ENCODE measurements at places on chromosomes 7 and 10.

DNA sequence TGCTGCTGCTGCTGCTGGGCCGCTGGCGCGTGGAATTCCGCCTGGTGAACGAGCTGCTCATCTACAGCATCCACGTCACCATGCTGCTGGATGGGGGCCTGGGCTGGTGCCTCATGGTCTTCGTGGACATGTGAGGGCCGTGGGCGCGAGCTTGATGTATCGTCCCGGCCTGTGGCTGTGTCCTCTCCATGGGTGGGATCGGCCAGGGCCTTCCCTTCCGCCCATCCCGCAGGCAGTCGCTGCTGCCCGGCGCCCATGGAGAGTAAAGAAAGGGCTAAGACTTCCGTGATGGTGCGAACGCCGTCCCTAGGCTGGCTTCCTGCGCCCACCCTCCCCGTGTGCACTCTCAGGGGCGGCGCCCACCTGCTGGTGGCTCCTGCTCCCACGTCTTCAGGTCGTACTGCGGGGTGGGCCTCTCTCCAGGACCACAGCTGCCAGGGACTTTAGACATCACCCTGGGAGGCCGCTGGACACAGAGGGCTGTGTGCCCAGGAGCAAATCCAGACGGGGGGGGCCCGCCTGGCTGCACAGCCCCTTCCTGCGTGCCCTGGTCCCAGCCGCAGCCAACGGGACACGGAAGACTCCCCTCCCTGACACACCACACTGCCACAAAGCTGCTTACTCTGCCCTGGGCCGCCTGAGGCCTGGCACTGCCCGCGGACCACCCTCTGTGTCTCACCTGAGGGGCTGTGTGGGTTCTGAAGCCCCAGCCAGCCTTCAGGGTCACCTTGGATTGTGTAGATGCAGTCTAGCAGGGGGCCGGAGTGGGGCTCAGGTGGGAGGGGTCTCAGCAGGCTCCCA is 167.5 kb downstream of the SEPTIN7 start:
- no peak overlapping the region for H3K4me3 ChIP-seq
- no peaks in the 10 kb centered on the region for H3K36me3 ChIP-seq
- DNase-seq, result no peak
- no peak overlapping the region for H3K27ac ChIP-seq

- H3K36me3 ChIP-seq, result no peaks in the 10 kb centered on the region
- no peak overlapping the region for H3K4me3 ChIP-seq
- DNase-seq, result peak; percentile 40
- H3K27me3 ChIP-seq, result no peaks in the 10 kb centered on the region
Observed at GRCh38 chr10:93115661-93116383, 42.1 kb downstream of the CYP26A1 start.

DNA sequence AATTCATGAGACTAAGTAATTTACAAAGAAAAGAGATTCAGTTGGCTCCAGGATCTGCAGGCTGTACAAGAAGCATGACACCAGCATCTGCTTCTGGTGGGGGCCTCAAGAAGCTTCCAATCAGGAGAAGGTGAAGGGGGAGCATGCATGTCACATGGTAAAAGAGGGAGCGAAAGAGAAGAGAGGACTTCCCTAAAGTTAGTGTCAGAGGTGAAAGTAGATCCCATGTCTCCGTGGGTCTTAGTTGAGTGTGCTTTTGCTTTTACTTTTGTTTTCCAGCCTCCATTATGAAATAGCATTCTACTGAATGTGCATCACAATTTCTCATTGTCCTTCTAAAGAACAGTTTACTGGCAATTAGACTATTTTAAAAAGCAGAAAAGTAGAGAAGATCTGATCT is 213.6 kb upstream of the FZD1 start:
- DNase-seq, result no peak
- H3K27ac ChIP-seq, result no peak overlapping the region
- peaks cover 2% of the 10 kb centered on the region for H3K4me1 ChIP-seq
- H3K36me3 ChIP-seq, result no peaks in the 10 kb centered on the region
- no peaks in the 10 kb centered on the region for H3K27me3 ChIP-seq

DNA sequence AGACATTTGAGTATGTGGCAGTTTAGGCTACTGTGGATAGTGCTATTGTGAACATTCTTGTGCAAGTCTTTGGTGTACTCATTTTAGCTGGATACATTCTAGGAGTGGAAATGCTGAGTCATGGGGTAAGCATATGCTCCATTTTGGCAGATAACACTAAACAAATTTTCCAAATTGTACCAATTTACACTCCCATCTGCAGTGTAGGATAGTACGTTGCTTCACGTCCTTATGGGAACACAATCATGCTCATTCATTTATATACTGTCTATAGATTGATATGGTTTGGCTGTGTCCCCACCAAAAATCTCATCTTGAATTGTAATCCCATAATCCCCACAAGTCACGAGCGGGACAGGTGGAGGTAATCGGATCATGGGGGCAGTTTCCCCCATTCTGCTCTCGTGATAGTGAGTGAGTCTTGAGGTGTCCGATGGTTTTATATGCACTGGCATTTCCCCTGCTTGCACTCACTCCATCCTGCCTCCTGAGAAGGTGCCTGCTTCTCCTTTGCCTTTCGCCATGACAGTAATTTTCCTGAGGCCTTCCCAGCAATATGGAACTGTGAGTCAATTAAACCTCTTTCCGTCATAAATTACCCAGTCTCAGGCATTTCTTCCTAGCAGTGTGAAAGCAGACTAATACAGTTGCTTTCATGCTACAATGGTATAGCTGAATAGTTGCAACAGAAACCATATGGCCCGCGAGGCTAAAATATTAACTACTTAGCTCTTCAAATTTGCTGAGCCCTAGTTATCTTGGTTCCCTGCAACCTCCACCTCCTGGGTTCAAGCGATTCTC is 25.6 kb downstream of the RNF216 start:
- no peaks in the 10 kb centered on the region for H3K27me3 ChIP-seq
- no peak overlapping the region for H3K4me3 ChIP-seq
- H3K4me1 ChIP-seq, result no peaks in the 10 kb centered on the region

DNA sequence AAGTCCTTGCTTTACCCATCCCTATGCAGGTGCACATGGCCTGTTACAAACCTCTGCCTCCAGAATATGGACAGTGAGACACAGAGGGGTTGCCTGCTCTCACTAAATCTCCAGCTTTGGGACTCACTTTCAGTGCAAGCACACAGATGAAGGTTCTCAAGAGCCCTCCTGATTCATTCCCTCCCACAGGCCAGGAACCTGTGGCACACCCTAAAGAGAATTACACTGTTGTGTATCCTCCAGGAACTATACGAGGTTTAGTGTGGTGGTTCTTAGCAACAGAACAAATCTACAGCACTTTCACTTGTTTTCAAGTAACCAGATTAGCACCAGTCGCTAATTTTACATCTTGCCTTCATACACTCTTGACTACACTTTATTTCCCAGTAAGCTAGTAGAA is 192.3 kb downstream of the PLXNA4 start:
- no peak overlapping the region for H3K27ac ChIP-seq
- H3K36me3 ChIP-seq, result no peaks in the 10 kb centered on the region
- no peak for DNase-seq
- H3K4me1 ChIP-seq, result peaks cover 10% of the 10 kb centered on the region
- H3K4me3 ChIP-seq, result no peak overlapping the region
- H3K27me3 ChIP-seq, result no peaks in the 10 kb centered on the region

DNA sequence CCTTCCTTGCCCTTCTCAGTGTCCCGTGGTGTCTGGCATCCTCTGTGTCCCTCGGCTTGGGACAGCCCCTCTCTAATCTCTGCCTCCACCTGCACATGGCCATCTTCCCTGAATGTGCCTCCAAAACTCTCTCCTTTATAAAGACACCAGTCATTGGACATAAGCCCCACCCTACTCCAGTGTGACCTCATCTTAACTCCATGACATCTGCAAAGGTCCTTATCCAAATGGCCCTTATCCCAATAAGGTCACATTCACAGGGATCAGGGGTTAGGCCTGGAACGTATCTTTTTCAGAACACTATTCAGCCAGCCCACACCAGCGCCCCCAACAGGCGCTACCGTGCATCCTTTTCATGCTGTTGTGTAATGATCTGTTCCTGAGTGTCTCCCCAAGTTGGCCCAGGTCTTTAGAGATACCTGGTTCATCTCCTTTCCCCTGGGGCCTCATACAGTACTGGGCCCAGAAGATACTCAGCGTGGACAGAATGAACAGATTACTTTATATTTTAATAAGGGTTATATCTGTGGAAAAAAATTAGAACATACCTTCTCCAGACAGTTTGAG is 132.6 kb upstream of the ADAM12 start:
- no peaks in the 10 kb centered on the region for H3K27me3 ChIP-seq
- no peak for DNase-seq
- no peak overlapping the region for H3K4me3 ChIP-seq
- no peaks in the 10 kb centered on the region for H3K4me1 ChIP-seq
- no peaks in the 10 kb centered on the region for H3K36me3 ChIP-seq

DNA sequence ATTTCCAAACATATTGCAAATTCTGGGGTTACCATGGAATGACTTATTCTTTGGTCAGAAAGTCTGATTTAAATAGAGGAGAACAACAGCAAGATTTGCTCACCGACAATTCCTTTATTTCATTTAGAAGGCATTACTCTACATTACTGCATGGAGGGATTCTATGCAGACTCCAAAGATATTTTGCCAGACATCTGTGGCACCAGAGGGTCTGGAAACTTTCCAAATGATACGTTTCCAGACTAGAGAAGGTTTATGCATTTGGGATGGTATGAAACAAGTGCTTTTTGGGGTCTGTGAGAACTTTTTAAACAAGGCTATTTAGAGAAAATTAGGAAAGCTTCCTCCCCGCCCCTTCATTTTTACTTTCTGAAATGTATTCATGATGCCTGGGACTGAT is 125.3 kb downstream of the SAMD9 start:
- H3K36me3 ChIP-seq, result no peaks in the 10 kb centered on the region
- H3K27me3 ChIP-seq, result no peaks in the 10 kb centered on the region
- H3K27ac ChIP-seq, result no peak overlapping the region
- peaks cover 5% of the 10 kb centered on the region for H3K4me1 ChIP-seq
- DNase-seq, result no peak
- no peak overlapping the region for H3K4me3 ChIP-seq

GRCh38 chr7:131621652-131622051 is 65.2 kb upstream of the PODXL start:
- no peak overlapping the region for H3K4me3 ChIP-seq
- no peak overlapping the region for H3K27ac ChIP-seq
- DNase-seq, result no peak
- H3K4me1 ChIP-seq, result peaks cover 26% of the 10 kb centered on the region
- H3K36me3 ChIP-seq, result no peaks in the 10 kb centered on the region
- no peaks in the 10 kb centered on the region for H3K27me3 ChIP-seq

- no peak for DNase-seq
- no peak overlapping the region for H3K27ac ChIP-seq
- no peaks in the 10 kb centered on the region for H3K27me3 ChIP-seq
- no peak overlapping the region for H3K4me3 ChIP-seq
Observed at GRCh38 chr7:83876593-83876992, 227.7 kb upstream of the SEMA3E start.

- no peak overlapping the region for H3K27ac ChIP-seq
- no peak overlapping the region for H3K4me3 ChIP-seq
- H3K27me3 ChIP-seq, result no peaks in the 10 kb centered on the region
- DNase-seq, result no peak
- no peaks in the 10 kb centered on the region for H3K36me3 ChIP-seq
Observed at GRCh38 chr10:37701781-37702493, 155.5 kb downstream of the ZNF248 start.

DNA sequence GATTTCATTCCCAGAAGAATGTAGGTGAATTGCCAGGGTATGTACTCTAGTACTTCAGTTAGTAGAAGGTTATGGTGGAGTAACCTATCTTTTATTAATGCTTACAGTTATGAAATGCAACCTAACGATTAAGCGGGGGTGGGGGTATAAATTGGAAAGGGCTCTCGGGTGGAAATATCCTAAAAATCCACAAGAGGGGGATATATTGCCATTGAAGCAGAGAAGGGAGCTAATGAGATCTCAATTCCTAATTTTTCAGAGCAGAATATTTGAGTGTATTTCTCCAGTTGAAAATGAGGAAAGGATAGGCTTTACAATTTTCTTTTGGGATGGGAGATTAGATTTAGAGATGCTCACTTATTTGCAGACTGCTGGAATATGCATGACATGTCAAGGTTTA is 90.8 kb downstream of the DNAJB9 start:
- H3K27me3 ChIP-seq, result no peaks in the 10 kb centered on the region
- no peak overlapping the region for H3K4me3 ChIP-seq
- H3K36me3 ChIP-seq, result no peaks in the 10 kb centered on the region
- DNase-seq, result peak; percentile 12
- H3K4me1 ChIP-seq, result no peaks in the 10 kb centered on the region

- no peak overlapping the region for H3K27ac ChIP-seq
- H3K27me3 ChIP-seq, result no peaks in the 10 kb centered on the region
- H3K36me3 ChIP-seq, result no peaks in the 10 kb centered on the region
- H3K4me1 ChIP-seq, result peaks cover 2% of the 10 kb centered on the region
- peak; percentile 21 for DNase-seq
Observed at GRCh38 chr10:47438857-47439474, 44.9 kb downstream of the ANXA8 start.

DNA sequence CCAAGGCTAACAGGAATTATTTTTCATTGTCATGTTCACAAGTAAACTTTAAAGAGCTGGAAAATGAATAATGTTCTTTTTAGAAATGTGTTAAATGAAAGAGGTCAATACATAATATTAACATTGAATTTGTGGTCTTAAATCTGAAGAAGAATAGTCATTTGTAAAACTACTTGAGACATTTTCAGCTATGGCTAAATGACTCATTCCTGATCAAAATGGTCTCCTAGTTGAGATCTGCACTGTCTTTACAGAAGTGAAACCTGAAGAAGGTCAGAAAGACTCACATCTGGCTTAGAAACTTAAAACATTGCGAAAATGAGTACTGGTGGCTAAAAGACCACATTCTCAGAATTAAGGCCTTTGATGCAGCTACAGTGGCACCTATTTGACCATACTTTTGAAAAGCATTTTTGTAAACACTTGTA is 5.9 kb downstream of the PIK3CG start:
- no peaks in the 10 kb centered on the region for H3K36me3 ChIP-seq
- no peak for DNase-seq
- H3K27ac ChIP-seq, result no peak overlapping the region
- no peak overlapping the region for H3K4me3 ChIP-seq

DNA sequence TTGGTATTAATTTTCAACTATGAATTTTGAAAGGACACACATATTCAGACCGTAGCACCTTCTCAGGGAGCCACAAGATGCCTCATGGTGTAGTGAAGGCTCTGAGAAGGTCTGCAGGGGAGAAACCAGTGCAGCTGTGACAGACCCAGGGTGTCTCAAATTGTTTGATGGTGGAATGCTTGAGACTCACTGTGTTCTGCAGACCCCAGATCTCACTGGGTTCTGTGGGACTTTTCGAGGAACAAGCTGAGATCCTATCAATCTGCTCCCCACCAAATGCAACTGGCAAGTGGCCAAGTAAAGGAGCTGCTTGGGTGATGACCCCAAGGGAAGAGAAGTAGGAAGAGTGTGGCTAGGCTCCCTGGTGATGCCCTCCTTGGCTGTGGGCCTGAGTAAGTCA is 130.5 kb upstream of the UNC5B start:
- peaks cover 42% of the 10 kb centered on the region for H3K4me1 ChIP-seq
- no peak for DNase-seq
- H3K27ac ChIP-seq, result no peak overlapping the region
- H3K27me3 ChIP-seq, result no peaks in the 10 kb centered on the region

- H3K4me3 ChIP-seq, result no peak overlapping the region
- no peak overlapping the region for H3K27ac ChIP-seq
- H3K4me1 ChIP-seq, result peaks cover 3% of the 10 kb centered on the region
- DNase-seq, result no peak
- no peaks in the 10 kb centered on the region for H3K36me3 ChIP-seq
Observed at GRCh38 chr10:16812676-16813075, 4.5 kb downstream of the RSU1 start.

- H3K27me3 ChIP-seq, result no peaks in the 10 kb centered on the region
- H3K27ac ChIP-seq, result no peak overlapping the region
- no peak for DNase-seq
- H3K4me3 ChIP-seq, result no peak overlapping the region
Observed at GRCh38 chr10:24690961-24691512, 32.6 kb downstream of the ARHGAP21 start.

GRCh38 chr7:140967438-140967837 is 42.7 kb upstream of the BRAF start:
- no peaks in the 10 kb centered on the region for H3K27me3 ChIP-seq
- H3K4me1 ChIP-seq, result no peaks in the 10 kb centered on the region
- DNase-seq, result no peak
- H3K27ac ChIP-seq, result no peak overlapping the region

All from neuronal stem cell (in vitro differentiated cells).